ENCODE measurements at places on chromosomes 1 and 21.

GRCh38 chr1:96968541-96968940, 247.0 kb downstream of the PTBP2 start:
- DNase-seq = no peak

- DNase-seq = no peak
These were observed 11.8 kb downstream of the NUAK2 start for GRCh38 chr1:205309741-205310140.

GRCh38 chr21:44375281-44375651, 21.8 kb downstream of the TRPM2 start:
- DNase-seq = no peak

DNA sequence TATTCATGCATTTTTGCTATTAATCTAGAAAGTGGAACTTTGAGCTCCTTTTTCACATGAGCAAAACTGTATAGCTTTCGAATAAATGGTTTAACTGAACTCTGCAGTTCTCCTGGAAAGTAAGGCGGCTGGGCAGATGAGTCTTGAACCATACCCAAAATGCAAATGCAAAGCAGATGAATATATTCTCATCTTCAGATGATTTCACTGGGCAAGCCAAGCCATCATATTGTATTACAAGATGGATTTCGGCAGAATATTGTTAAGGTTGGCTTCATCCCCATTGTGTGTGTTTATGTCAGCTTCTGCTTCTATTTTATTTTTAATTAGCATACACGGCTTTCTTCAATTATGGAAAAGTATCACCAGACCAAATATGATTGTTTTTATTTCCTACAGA, 209.6 kb downstream of the GREM2 start:
- no peak for DNase-seq

DNA sequence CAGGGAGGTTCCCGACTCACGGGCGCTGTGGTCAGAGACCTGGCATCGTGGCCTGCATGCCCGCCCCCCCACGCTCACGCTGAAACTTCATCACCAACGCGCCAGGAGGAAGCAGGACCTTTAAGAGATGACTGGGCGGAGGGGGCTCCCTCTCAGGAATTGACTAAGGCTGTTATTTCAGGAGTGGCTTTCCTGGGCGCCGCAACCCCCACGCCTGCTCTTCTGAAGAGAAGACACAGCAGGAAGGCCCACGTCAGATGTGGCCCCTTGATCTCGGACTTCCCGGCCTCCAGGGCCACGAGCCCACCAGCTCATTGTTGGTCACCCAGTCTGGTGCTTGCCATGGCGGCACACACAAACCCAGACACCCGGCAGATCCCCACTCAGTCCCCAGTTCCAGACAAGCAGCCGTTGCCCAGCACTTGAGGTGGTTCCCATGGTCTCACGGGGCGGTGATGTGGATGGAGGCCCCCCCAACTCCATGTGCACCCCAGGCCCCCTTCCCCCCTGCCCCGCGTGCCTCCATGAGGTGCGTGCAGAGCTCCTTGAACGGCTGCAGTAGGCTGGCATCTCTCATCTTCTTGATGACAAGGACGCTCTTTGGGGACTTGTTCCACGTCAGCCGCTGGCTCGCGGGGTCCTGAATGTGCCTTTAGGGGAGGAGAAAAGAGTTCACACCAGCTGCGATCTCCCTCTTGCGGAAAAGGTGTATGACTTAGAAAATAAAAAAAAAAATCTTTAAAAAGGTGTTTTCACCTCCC, 21.4 kb downstream of the NADK start:
- no peak for DNase-seq

- no peak for DNase-seq
These were observed 39.7 kb upstream of the CHODL start for GRCh38 chr21:18204931-18205330.

- no peak for DNase-seq
These were observed 57.9 kb downstream of the PTPRF start for GRCh38 chr1:43588592-43588991.

- DNase-seq = no peak
These were observed 272.0 kb downstream of the HHIPL2 start for GRCh38 chr1:222275729-222276465.

- DNase-seq = no peak
These were observed at the start of gene RGSL1 for GRCh38 chr1:182450087-182450486. RGSL1 (plus strand) TSS chr1:182450146; CDS start chr1:182450166, 20 bp downstream.

GRCh38 chr1:182677397-182678098, 6.8 kb downstream of the RGS8 start:
- DNase-seq = no peak

DNA sequence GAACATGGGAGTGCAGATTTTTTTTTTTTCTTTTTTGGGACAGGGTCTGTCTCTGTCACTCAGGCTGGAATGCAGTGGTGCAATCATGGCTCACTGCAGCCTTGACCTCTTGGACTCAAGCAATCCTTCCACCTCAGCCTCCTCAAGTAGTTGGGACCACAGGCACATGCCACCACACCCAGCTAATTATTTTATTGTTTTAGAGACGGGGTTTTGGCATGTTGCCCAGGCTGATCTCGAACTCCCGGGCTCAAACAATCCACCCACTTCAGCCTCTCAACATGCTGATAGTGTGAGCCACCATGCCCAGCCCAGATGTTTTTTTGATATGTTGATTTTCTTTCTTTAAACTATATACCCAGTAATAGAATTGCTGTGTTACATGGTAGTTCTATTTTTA, 57.7 kb downstream of the RGSL1 start:
- DNase-seq = no peak

GRCh38 chr1:209517681-209518050, 65.8 kb upstream of the CAMK1G start:
- no peak for DNase-seq

- no peak for DNase-seq
These were observed 35.4 kb downstream of the CLCA1 start for GRCh38 chr1:86504137-86504479.

DNA sequence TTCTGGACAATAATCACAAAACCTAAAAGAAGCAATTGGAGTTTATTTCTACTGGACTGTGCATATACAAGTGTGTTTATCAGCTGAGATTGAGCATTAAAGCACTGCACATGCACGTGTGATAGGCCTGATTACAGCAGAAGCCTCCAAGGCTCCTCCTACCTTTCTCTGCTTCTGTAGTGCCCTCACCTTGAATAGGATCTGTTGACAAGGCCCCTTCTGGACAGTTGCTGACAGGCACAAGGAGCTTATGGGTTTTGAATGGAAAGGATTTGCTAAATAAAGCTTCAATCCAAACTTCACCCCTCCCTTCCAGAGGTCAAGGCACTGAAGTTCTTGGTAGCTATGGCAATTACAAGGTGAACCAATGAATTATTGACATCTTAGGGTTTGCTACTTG, 7.9 kb upstream of the SGIP1 start:
- DNase-seq = no peak

DNA sequence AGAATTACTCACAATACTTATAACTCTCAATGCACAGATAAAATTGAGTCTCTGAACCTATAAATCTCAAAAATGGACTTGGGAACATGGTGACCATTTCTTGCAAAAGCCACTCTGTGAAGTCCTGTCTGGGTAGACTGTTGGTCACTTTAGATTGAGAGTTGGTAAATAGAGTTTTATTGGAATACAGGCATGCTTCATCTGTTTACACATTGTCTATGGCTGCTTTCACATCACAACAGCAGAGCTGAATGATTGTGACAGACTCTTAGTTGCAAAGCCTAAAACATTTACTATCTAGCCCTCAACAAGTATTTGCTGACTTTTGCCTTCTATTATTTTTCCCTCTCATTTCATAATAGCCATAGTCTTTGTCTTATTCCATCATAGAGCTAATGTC, 24.1 kb upstream of the ASPM start:
- DNase-seq = no peak

DNA sequence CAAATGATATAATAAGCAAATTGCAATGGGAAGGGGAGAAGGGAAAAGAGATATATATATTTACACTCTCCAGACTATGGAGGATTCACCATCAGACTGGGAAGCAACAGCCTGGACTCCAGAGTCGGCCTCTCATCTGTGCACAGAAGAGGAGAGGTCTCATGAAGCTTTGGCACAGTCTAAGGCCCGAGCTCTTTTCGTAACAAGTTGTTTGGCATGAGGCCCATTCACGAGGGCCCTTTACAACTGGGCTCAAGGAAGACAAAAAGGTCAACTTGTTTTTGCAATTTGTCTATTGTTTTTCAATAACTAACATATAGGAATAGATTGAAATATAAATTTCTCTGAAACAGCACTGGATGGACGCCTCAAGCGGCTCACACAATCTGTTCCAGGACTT, 66.7 kb upstream of the AJAP1 start:
- DNase-seq = no peak

DNA sequence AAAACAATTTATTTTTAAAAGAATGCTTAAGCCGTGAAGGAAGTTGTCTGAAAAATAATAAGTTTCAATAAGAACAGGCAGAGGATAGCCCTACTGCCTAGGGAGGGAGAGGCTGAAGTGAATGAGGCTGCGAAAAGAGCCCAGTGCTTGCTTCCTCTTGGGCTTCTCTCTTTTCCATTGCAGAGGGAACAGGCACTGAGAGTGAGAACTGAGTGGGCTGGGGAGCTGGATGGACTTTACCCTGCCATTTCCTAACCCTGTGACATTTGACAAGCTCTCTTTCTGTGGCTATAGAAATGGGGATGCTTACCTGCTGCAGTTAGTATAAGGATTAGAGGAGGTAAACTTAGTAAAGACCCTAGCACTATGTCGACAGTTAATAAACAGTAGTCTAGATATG, 30.0 kb downstream of the TENT5C start:
- no peak for DNase-seq

DNA sequence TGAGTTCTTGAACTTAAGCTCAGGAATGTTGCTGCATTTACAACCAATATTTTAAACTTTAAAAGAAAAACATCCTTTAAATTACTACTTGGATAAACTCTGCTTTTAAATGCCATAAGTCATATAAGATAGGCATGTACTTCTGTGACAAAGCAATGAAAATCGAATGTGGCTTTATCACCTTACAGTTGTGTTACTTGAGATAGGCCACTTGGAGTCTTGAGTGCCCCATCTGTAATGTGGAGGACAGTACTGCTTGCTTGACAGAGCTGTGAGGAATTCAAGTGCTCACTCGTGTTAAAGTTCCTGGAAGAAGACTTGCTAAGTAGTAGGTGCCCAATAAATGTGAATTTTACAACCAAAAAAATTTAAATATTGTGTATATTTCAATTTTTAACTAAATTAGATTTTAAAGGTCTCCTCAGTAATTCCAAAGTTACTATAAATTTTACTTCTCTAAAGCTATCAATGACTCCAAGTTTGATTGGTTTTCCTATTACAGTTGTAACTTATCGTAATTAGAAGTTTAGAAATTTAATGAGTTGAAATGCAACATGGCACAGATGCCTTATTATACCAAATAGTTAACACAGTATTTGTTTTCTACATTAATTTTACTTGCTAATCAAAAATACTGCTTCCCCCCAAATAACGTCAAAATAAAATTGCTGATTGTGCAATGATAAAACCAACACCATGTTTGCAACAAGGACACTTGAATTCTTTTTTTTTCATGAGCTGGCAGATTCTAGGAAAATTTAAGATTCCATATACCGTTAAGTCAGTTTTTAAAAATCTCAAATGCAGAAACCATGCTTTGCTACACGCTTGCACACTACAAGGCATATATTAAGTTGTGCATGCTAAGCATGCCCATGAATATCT, 21.8 kb downstream of the PSMB2 start:
- DNase-seq = no peak

DNA sequence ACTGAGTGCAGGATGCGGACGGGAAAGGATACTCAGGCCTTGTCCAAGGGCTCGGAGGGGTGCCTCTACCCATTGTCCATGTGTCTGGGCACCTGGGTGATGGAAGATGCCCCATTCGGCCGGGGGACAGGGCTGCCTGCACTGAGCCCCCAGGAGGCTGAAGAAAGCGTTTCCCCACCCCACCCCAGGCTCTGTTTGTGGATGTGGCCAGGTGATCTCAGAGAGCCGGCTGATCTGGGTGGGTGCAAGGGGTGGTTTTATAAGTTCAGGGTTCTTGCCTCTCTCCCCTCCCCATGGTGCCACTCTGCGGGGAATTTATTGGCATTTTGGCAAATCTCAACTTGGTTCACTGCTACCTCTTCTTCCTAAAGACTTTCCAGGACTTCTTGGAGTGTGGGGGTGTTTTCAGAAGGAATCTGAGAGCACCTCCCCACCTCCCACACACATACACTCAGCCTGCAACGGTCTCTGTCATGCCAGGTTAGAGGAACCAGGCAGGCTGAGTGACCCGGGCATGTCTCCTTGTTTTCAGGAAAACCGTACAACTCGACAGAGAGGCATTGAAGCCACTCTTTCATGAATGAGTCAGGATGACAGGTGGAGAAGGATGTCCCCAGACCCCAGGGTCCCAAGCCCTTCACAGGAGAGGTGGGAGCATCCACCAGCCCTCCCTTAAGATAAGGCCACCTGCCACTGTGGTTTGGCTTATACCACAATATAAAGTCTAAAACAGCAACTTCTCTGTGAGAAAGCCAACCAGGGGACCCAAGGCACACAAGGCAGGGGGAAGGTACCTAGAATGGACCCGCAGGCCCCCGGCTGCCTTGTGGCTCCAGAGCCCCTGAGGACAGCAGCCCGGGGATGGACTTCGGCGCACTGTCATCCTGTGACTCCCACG, 174.9 kb downstream of the ETS2 start:
- no peak for DNase-seq

GRCh38 chr1:12426030-12426429, 192.0 kb downstream of the DHRS3 start:
- DNase-seq = no peak

DNA sequence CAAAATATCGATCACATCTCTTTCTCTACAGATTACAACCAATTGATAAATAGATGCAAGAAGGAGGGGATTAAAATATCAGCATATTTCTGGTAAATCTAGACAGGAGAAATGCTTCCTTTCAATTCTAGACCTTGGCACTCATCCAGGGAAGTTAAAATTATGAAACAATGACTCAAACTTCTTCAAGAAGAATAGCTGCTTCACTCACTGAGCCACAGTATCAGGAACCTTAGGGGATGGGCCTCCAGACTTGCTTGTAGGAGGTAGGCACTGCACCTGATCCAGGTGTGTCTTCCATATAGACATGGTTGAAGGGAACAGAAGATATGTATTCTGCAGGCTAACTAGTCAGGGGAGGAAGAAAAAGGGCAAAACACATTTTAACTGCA, 9.8 kb downstream of the SLAMF7 start:
- DNase-seq = no peak

Data from AG04450 (cell line).